CD4-positive, alpha-beta T cell treated with Interleukin-21 for 1 hour (primary cell): ENCODE measurements at places on chromosomes 5 and 9.

DNA sequence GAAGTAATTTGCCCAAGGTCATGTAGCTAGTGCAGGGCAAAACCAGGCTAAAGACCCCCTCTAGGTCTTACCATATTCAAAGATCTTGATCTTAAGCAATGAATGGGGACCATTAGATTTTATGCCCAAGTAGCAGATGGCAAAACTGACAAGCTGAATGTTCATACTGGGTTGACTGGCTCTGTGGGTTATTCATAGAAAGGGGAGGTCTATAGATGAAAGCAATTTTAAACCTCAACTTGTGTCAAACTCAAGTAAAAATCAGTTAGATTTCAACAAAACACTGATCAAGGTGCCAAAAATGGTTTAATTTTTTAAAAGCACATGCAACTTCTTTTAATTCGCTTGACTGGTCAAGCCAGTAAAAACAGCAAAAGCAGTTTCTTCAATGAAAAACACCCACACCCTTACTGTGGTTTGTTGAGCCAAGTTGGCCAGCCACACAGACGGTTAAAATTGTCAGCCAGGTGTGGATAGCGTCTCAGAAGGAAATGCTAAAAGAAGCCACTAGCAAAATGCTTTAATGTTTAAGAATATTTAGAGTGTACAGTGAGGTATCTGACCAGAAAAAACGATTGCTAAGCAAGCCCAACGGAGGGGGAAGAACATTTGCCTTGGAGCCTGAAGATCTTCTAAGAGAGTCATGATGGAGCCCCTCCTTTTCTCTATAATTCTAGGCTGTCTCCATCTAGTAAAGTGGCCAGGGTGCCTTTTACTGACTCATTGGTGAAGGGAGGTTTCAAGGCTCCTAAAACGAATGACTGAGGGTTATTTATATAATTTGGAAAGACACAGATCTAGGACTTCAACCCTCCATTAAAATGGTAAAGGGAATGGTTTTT, 539.6 kb upstream of the CLINT1 start:
- DNase-seq = no peak

DNA sequence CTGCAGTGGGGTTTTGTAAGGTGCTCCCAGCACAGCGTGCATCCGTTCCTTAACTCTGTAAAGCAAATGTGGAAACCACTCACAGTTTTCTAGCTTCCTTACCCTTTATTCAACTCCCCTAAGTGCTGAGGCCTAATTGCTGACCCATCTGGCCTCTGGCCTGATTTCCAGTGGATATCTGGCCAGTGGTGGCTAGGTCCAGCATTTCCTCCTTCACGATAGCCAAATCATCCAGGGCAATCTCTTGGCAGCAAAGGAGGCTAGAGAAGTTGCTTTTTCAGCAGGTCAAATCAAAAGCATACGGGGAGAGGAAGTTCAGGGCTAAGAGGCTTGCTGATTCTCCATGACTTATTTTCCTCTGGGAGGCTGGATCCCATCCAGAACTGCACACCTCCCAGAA, 286.3 kb upstream of the VLDLR start:
- DNase-seq = no peak

GRCh38 chr9:23821375-23822181, 4.5 kb downstream of the ELAVL2 start:
- DNase-seq = no peak

DNA sequence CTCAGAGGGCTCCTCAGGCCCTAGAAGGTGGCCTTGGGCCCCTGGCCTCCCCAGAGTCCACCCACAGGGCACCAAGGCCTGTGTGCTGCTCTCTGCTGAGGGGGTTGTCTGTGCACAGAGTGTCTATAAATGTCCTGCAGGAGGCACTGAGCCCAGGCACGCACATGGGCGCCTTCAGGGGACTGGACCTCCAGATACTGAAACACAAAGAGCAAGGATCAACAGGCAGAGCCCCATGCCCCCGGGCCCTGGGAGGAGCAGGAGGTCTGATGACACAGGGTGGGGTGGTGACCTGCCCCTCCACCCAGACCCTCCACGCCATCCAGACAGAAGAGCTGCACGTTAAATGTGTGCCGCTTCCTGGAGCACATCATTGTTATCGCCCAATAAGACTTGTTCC, 64.6 kb upstream of the SIMC1 start:
- DNase-seq = no peak

GRCh38 chr9:75265525-75265972, 177.2 kb downstream of the OSTF1 start:
- peak; percentile 53 for DNase-seq

DNA sequence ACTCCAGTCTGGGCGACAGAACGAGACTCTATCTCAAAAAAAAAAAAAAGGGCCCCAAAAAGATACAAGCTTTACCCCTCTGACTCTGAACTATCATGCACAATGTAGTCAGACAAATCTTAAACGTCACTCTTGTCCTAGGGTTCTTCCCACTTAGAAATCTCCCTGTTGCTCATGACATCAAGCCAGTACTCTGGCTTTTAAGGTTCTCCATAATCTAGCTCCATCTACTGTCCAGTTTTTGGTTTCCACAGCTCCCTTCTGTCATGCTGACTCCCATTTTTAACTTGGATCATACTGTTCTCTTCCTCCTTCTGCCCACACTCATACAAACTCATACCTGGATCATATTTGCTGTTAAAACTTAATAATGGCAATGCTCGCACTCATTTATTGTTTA, 156.7 kb upstream of the TLX3 start:
- no peak for DNase-seq

GRCh38 chr5:172820046-172820767, 13.8 kb upstream of the ERGIC1 start:
- no peak for DNase-seq

DNA sequence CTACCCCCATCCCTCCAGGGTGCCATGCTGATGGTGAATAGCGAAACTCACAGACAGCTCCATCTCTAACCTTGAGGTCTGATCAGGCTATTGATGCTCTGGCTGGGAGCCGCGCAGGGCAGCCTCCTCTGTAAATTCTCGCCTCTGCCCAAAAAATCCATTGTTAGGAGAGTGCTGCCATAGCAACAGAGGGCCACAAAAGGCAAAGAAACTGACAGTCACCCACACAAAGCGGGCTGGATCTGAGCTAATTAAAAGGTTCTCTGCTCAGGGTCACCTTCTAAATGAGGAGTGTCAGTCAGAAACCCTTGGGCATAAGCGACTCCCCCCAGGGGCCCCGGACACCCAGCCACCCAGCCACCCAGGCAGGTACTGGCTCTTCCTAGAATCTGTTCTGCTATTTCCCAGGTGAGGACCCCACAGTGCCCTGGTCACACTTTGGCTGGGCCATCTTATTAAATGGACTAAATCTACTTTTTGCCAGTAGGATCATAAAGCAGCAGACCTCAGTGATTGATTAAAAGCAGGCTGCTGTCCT, 126.7 kb downstream of the MED10 start:
- DNase-seq = no peak

DNA sequence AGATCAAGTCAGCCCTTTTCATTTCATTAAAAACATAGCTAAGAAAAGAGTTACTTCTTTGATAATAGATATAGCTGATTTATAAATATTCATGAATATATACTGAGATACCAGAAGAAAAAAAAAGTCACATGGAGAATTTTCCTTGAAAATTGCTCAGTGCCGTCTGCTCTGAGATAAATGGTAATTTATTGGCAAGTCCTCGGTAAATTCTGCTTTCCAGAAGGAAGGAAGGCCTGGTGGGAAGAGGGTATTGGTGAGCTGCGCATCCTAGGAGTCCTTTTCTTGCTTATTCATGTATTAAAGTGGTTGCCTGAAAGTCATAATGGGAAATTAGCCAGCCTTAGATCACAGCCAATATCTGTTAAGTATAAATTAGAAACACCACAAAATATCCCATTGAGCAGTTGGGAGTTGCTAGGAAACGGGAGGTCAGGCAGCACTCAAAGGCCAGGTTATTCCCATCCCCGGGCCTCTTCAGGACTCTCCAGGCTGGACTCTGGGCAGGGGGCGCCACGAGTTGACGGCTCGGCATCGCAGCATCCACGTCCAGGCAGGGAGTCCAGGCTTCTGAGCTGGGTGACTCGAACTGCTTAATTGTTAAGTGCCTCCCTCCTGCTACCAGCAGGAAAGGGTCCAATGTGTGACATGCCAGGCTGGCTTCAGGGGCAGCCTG, 116.7 kb upstream of the RETREG1 start:
- DNase-seq = no peak

- no peak for DNase-seq
These were observed 3.0 kb downstream of the SLC12A7 start for GRCh38 chr5:1108865-1109174.

GRCh38 chr9:117265253-117265652, 149.6 kb downstream of the ASTN2 start:
- no peak for DNase-seq

- no peak for DNase-seq
These were observed 68.5 kb downstream of the PTCD2 start for GRCh38 chr5:72388646-72389045.

GRCh38 chr9:679462-679861, 162.0 kb upstream of the DMRT1 start:
- DNase-seq = no peak

DNA sequence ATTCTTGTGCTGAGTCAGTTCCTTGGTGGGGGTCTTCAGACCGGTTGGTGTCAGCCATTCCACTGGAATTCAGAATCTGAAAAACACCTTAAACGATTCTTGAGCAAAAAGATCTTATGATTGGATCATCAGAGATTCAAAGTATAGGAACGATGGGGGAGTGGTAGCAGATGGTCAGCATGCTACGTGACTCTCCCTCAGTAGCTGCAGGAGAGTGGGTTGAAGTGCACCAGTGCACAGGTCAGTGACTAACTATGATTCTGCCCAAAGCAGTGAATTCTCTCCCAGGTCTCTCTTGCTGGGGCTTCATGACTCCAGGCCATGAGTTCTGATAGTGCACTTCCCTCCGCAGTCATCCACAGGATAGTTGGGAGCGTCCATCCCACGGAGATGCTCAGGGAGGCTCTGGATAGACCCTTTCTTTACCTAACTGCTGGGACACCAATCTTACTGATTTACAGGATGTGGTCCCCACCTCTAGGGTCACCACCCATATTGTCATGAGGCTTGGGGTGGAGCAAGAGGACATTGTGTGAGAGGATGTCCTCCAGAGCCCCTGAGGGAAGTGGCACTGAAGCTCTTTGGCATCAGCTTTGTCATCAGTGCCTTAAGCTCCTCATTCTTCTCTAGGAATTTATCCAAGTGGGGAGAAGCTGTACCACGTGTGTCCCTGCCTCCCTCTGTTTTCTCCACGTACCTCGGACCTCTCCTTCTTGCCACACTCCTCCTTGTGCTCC, 62.0 kb downstream of the RASGRF2 start:
- DNase-seq = no peak

- DNase-seq = no peak
These were observed 90.8 kb downstream of the MACROH2A1 start for GRCh38 chr5:135308245-135308644.
